ENCODE measurements at places on chromosomes 4 and X.

DNA sequence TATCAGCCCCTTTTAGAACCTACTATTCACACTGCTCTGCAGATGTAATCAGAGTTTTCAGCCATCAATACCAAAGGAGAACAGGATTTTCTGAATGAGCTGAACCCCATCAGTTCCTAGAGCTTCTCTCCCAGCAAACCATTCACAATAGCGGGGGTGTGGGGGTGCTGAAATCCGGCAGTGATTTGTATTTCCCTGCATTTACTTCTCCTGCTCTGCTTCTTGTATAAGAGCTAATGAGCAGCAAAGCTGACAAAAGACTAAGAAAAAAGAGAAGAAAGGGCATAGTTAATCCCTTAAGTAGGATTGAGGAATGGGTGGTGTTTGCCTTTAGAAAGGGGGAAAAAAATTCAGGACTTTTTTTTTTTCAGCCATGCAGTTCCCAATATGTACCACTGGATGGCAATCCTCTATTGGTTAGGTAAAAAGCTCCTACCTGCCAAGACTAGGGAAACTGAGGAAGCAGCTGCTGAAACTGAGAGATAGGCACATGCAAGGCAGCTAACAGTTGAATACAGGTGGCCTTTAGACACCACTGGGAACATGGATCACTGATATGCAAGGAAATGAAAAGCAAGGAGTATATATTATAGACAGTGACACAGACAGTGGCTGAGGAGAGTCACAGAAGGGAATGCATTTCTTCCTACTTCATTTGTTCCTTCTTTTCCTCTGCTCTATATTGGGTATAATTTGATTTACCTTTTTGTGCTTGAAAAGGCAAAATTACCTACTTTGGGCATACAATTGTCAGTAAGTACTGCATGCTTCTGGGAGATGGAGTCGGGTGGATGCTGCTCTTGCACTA is 217.9 kb downstream of the HS6ST2 start:
- no peak for DNase-seq

DNA sequence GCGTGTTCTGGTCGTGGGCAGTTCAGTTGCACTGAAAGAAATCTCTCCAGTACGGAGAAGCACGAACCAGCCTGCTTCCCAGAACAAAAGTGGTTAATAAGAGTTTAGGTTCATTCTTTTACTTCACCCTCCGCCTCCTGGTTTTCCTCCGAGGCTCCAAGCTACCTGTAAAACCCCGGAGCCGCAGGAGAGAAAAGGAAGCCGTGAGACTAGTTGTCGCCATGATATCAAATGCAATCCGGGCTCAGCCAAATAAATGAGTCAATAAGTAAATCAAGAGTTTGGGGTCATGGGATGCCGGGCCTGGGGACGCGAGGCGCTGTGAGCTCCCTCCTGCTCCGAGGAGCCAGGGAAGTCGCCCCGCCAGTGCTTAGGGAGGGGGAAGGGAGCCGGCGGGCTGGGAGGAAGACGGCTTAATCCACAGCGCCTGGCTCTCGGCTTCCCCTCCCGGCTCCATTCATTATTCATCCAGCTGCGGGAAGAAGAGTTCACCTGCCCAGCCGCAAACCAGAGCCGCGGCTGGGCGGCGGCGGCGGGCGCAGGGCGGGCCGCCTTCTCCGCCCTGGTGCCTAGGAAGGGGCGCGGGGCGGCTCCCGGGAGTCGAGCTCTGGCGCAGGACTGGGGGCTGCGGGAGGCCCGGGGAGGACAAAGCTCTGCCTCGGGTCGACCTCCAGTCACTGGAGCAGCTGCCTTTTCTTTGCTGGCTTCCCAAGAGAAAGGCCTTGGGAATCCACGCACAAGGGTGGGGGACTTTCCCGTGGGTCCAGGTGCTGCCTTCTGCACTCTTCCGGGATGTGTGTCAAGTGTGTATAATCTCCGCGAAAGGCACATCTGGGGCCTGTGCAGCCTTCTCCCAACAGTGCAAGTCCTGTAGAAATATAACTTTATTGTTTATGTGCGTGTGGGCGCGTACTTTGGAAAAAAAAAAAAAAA is 1.7 kb downstream of the FRAS1 start:
- no peak for DNase-seq

DNA sequence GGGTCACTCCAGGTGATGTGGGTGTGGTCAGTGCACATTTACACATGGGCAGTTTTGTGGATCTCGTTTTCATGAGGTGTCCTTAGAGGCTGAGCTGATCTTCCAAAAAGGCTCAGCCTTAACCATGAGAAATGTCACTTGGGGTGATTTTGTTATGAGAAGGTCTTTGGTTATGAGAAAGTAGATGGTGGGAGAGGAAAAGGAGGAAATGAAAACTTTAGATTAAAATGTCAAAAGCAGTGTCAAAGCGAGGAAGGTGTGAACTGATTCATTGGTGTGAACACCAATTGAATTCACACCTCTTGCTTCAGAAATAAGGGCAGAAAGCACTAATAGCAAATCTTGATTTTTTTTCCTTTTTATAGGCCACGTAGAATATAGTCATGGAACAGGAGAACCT is 100.2 kb upstream of the ANXA3 start:
- DNase-seq: no peak

GRCh38 chrX:140163371-140164159 is 198.2 kb upstream of the CXorf66 start:
- DNase-seq: no peak

DNA sequence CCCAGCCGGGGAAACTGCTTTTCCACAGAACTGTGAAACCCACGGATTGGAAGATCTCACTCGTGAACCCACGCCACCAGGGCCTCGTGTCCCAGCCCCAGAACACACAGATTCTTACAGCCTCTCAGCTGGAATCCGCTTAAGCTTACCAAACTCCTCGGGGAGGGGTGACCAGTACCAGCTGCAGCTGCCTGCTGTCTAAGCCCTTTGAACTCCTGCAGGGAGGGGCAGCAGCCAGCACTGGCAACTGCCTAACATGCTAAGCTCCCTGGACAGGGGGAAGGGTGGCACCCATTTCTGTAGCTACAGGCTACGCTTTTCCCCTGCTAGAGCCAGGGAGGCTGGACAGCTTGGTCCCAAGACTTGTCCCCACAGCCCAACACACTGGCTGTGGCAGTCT is 38.4 kb downstream of the TBL1X start:
- DNase-seq: no peak

DNA sequence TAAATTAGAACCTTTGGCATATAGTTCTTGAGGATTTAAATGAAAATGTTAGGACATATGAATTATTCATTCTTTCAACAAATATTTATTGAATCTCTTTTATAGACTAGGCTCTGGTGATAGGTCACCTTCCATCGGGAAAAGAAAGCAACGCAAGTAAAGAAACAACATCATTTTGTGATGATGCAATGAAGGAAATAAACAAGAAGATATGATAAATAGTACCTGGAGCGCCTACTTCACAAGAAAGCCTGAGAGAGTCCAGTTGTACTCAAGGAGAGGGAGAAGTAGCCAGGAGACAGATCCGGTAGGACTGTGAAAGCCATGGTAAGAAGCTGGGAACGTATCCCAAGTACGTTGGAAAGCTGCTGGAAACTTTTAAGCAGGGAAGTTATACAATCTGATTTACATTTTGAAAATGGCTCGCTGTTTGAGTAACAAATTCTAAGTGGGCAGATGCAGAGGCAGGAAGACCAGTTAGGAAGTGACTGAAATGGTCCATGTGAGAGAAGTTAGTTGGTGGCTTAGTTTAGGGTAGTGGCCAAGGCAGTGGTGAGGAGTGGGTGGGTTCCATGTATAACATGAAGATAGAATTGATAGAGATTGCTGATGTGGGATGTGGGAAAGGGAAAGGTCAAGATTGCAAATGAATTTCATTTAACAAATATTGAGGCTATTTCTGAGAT is 17.7 kb upstream of the CPE start:
- DNase-seq: no peak

DNA sequence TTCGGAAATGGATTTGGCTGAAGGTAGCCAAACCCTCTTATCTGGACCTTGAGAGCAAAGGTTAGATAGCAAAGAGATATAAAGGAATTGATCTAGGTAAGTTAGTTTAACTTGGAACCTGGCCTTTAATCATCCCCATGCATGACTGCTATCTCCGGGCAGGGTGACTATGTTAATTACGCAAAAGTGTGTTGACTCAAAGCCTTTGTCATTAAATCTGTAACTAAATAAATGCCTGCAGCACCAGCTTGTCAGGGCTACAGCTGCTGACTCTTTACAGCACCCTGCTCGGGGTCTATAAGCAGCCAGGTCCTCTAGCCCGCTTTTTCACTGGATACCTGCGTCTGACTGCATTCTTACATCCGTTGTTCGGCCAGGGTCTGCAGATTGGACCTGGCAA is 201.7 kb downstream of the TBCK start:
- DNase-seq: no peak

DNA sequence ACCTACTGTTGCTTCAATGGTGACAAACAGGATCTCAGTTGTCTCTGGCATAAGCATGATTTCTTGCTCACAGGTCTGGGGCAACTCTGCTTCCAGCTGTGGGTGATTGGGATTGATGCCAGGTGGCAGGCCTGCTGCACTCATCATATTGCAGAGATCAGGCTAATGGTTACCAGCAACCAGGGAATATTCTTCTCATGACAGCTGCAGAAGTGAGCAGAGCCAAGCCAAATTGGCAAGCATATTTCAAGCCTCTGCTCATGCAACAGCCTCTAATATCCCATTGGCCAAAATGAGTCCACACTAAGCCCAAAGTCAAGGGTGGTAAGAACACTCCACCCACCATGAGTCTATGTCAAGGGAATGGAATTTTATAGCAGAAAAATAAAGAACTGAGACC is 26.7 kb upstream of the TBC1D19 start:
- DNase-seq: no peak

GRCh38 chrX:10031746-10032145 is 64.6 kb downstream of the CLDN34 start:
- no peak for DNase-seq

- DNase-seq: no peak
Measured at GRCh38 chr4:7059662-7060061, 8.2 kb downstream of the GRPEL1 start.

GRCh38 chr4:138689187-138689586 is 326.4 kb upstream of the NOCT start:
- no peak for DNase-seq

GRCh38 chr4:155974476-155974749 is 20.7 kb upstream of the CTSO start:
- DNase-seq: no peak

- DNase-seq: no peak
Measured at GRCh38 chr4:107183155-107183774, 147.2 kb upstream of the DKK2 start.

DNA sequence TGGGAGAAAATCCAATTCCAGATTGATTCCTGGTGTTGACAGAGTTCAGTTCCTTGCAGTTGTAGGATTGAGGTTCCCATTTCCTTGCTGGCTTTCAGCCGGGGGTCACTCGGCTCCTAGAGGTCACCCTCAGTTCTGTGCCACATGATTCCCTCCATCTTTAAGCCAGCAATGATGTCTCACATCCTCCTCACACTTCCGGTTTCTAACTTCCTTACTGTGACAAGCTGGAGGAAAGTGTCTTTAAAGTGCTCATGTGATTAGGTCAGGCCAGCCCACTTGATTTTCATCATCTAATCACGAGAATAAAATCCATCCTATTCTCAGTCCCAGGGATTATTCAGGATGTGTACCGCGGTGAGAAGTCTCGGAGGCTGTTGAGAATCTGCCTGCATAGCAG is 19.4 kb upstream of the SMIM31 start:
- no peak for DNase-seq

- DNase-seq: no peak
Measured at GRCh38 chr4:161254375-161254774, 909.4 kb downstream of the FSTL5 start.

DNA sequence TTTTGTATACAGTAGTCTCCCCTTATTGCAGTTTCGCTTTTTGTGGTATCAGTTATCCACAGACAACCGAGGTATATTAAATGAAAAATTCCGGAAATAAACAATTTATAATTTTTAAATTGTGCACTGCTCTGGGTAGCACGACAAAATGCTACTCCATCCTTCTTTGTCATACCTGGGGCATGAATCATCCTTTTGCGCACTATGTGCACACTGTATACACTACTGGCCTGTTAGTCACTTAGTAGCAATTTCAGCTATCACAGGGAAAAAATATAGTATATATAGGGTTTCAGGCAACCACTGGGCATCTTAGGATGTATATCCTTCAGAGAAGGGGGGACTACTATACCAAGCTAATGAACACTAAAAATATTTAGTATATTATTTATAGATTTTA is 198.8 kb upstream of the FAT4 start:
- DNase-seq: no peak

DNA sequence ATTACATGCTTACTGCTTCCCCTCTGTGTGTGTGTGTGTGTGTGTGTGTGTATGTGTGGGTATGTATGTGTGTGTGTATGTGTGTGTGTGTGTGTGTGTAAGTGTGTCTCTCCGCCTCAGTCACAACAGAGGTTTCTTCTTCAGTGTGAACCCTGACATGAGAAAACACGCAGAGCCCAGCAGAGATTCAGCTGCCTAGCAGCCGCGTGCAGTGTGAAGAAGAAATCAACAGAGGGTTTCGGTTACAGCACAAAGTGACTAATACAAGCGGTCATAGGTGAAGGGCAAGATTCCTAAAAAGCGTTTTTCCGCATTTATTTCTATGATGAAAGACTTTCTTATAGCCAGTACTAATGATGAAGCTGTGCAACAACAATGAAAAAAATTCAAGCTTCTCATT is 55.3 kb upstream of the ZFP42 start:
- DNase-seq: no peak

DNA sequence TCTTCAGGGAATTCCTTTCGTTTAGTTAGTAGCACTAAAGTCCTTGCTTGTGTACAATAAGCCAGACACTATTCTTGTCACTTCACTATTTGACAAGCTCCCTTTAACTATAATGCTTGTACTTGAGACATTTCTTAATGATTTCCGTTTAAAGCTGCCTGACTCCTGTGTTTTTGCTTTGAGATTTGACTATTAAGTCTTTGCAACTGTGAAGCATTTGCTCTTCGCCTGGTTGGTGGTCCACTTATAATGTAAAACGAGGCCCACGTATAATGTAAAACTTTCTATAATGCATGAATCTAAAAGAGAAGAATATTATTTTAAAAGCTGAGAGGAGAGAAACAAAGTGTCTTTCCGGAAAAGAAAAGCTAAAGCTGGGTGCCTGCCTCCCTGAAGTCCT is 204.1 kb upstream of the FAM47C start:
- no peak for DNase-seq

DNA sequence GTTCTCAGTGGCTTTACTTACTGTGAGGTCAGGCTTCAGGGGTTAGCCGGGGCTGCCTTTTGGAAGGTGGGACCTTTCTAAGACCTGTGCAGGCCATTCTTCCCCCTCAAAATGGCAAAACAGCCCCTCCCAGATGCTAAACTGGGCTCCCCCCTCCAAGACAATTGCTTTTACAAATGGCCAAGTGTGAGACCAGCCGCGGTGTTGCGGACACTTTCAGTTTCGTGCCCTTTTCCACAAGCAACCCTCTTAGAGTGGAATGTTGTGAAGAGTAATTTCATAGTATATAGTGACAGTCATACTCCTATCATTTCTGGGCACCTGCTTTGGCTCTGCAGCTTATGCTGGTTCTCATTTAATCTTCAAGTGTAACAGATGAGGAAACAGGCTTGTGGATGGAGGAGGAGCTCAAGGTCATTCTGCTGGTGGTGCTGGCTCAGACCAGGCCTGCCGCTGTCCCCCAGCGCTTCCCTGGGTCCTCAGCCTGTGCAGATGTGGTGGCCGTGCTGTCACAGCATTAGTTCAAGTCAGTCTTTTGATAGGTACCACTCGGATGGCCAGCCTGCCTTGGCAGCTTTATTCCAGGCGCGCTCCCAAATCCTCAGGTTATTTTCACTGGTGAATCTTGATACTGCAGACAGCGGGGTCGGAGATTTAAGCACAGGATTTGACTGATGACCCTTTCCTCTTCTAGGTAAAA is 55.0 kb upstream of the TADA2B start:
- DNase-seq: no peak

Measured in activated CD8-positive, alpha-beta memory T cell treated with anti-CD3 and anti-CD28 coated beads for 1 hour (primary cell).